Sciatic nerve (tissue), 2 donors: ENCODE measurements at places on chromosomes 5 and 9. TPM values are rescaled to one million over a fixed set of nuclear protein-coding genes. Genes with fewer than 3 reads are reported as not detected.

- no peak for DNase-seq
These were observed 1104.4 kb upstream of the SEMA6A start for GRCh38 chr5:117679046-117679445.

DNA sequence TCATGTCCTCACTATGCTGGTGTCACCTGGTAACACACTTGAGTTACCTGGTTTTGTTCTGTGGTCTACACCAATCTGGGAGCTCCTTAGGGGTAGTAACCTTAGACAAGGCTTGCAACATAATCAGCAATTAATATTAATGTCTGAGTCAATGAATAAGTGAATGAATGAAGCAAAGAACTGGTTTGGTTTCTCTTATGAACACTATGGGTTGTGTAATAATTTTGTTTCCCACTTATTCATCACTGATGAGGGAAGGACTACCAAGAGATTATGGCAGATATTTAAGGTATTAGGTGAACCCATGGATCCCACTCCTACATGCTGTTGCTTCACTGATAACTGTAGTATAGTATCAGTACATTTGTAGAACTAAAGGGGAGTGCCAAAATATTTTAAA lies 116.0 kb downstream of the SLC12A2 start:
- no peak for DNase-seq

- DNase-seq, result no peak
These were observed 237.1 kb downstream of the SLF1 start for GRCh38 chr5:94855543-94855942.

GRCh38 chr9:88992556-88992955 lies 1.3 kb downstream of the S1PR3 start:
- no peak for DNase-seq

GRCh38 chr9:131263701-131264100 lies 12.6 kb downstream of the FAM78A start:
- DNase-seq, result no peak

GRCh38 chr5:80656425-80656824 lies 1.6 kb upstream of the DHFR start:
- no peak for DNase-seq

DNA sequence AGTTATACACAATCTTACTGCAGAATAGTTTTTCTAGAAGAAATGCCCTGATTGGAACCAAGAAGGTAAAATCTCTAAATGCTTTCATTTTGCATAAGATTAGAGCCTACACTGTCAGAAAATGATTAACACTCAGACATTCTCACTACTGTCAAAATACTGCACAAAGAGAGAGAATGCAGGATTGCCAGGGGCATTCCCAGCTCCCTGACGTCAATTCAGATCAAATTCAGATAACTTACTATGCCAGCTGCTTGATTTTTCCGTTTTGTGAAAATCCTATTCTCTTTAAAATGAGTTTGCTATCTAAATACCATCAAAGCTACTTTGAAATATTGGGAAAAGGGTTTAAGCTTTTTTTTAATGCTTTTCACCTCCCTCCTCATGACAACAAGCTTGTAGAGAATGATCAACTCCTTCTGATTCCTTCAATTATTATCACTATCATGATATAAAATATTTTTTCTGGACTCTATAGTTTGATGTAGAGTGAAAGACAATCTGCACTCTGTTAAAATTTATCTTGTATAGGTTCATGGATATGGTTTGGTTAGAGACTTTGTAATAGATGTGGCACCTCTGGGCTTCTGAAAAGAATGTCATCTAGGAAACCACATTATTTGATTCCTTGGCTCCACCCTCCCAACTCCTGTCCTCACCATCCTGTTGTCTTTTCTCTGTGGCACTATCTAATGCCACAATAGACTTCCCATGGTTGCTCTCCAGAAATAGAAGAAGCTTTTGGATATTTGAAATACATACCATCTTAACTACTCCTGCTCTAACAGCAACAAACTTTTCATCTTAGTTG lies 407.7 kb downstream of the PDE4D start:
- no peak for DNase-seq

GRCh38 chr5:94793113-94793815 lies 174.8 kb downstream of the SLF1 start:
- no peak for DNase-seq

DNA sequence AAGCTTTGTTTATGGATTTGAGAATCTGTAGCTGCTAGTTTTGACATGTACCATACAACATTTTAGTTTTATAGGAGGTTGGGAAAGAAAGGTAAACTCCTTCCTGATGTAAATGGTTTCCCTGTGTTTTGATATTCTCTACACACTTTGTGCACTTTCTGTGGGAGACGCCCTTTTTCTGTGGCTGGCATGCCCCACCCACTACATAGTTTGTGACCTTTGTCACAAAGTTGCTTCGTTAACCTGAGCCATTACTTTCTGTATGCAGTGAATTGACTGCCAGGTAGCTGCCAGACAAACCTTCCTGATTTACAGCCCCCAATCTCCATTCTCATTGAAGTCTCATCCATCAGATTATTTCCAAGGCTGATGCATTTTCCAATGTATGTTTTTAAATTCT lies 90.6 kb downstream of the NLN start:
- no peak for DNase-seq

- no peak for DNase-seq
These were observed 98.7 kb downstream of the DROSHA start for GRCh38 chr5:31433229-31433628.

- no peak for DNase-seq
These were observed 28.9 kb upstream of the COL5A1 start for GRCh38 chr9:134612715-134613114.

- DNase-seq, result no peak
These were observed 103.3 kb downstream of the SVEP1 start for GRCh38 chr9:110476251-110476650.

DNA sequence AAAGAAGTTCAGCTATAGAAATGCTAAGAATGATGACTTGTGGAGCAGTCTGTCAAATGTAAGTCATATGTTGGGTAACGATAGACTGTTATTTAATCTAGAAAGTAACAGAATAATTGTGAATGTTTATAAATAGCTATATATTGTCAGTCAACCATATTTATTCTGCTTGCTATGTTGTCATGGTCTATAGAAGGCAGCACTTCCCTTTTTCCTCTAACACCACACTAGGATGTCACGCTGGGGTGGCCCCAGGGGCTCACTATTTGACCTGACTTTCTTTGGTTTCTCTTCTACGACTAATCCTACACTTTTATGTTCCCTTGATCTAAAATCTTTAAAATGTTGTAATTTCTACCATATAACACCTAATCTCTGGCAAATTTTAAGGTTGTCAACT lies 20.5 kb downstream of the ERAP2 start:
- DNase-seq, result no peak

DNA sequence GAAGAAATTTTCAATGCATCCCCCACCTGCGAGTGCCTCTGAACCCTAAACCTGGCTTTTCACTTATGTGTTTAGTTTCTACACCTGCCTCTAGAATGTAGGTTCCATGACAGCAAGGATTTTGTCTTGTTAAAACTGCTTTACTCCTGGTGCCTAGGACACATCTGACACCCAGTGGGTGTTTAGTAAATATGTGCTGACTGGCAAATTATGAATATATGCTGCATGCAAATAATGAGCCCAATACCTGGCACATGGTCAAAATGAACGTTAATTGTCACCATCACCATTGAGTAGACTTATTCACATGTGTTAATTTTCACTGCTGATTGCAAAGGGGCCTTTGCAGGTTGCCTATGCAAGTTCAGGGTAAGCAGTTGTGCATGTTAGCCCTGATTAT lies 249.9 kb upstream of the WWC1 start:
- DNase-seq, result no peak

- DNase-seq, result no peak
These were observed 92.2 kb upstream of the MAMDC2 start for GRCh38 chr9:69951411-69951810.

DNA sequence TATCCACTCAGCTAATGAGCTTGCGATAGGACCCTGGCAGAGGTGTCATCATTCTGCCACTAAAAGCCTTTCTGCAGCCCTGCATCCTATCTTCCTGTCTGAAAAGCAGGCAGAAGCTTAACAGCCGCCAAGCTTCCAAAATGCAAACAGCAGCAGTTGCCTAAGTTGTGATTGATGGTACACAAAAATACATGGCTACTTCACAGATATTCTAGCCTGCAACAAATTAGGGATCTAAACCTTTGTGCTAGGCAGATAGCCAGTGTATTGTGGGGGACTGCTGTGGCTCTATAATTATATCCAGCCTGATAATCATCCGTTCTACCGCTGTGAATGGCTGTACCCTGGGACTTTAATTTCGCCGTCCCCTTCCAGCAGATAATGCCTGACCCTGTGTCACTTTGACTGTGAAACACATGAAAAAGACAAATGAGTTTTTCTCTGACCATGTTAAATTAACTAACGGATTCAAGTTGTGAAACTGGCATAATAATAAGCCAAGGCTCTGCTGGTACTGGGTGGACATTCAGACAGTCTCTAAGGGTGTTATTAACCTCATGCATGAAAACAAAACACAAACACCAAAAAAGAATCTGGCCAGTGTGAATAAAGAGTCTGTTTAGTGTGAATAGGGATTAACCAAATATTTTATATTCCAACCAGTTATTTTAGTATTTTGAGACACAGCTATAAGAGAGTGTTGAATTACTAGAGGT lies 45.9 kb downstream of the SEMA6A start:
- DNase-seq, result no peak

GRCh38 chr5:11622785-11623184 lies 281.5 kb downstream of the CTNND2 start:
- no peak for DNase-seq

- peak; percentile 70 for DNase-seq
These were observed 67.1 kb downstream of the GRAMD2B start for GRCh38 chr5:126490167-126490940.

- DNase-seq, result no peak
These were observed 109.2 kb downstream of the RAPGEF6 start for GRCh38 chr5:131525805-131526204.

DNA sequence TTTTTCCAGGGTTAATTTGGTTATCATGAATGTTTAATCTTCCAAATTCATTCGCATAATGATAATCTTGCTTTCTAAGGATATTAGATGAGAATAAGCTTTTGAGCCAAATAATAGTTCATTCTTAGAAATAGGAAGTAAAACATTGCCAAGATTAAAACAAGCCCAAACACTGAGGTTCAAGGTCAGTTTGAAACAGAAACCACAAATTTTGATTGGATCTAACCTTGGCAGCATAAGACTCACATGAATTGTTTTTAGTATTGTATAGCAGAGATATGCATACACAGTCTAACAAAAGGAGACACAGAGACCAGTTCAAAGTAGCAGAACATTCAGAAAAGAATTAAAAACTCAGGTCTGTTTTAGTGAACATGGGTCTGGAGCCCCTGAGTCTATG lies 43.4 kb upstream of the VCAN start:
- DNase-seq, result no peak

Gene SLC27A6
- 57.2 TPM for total RNA-seq

Gene GRM6
- not detected for total RNA-seq

Gene TEX48
- not detected for total RNA-seq

Gene SPACA9
- 9.3 TPM for total RNA-seq

Gene CTNND2
- total RNA-seq, result 10.1 TPM

Gene ENTREP1
- total RNA-seq, result 2.9 TPM

Gene OR1Q1
- not detected for total RNA-seq

Gene CDKN2B-AS1
- total RNA-seq, result 1.4 TPM

Gene TSSK1B
- 0.36 TPM for total RNA-seq

Gene NR5A1
- not detected for total RNA-seq
